Stimulated activated CD4-positive, alpha-beta T cell treated with anti-CD3 and anti-CD28 coated beads, TNF-alpha, amount 100 ng/mL, for 4 hours (primary cell): ENCODE measurements at places on chromosomes 7 and 10.

- DNase-seq = no peak
These were observed 1.8 kb downstream of the ARMC10 start for GRCh38 chr7:103076764-103077163.

DNA sequence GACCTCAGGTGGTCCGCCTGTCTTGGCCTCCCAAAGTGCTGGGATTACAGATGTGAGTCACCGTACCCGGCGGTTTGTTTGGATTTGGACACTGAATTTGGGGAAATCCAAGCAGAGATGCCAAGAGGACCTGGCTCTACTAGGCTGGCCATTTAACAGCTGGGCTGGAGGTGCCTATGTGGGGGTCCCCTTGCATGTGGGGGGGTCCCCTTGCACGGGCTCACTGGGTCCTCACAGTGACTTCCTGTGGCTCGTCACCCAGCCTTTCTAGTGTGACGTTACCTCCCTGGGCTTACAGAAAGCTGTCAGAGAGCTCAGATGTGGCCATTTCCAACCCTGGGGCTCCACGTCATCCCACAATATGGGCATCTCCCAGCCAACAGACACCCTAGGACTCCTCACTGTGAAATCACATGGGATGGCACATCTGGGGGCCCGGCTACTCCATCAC is 49.3 kb upstream of the GNA12 start:
- DNase-seq = no peak

- DNase-seq = no peak
These were observed 115.2 kb downstream of the LHPP start for GRCh38 chr10:124576526-124577420.

- DNase-seq = no peak
These were observed 46.5 kb downstream of the COL17A1 start for GRCh38 chr10:104038958-104039752.

DNA sequence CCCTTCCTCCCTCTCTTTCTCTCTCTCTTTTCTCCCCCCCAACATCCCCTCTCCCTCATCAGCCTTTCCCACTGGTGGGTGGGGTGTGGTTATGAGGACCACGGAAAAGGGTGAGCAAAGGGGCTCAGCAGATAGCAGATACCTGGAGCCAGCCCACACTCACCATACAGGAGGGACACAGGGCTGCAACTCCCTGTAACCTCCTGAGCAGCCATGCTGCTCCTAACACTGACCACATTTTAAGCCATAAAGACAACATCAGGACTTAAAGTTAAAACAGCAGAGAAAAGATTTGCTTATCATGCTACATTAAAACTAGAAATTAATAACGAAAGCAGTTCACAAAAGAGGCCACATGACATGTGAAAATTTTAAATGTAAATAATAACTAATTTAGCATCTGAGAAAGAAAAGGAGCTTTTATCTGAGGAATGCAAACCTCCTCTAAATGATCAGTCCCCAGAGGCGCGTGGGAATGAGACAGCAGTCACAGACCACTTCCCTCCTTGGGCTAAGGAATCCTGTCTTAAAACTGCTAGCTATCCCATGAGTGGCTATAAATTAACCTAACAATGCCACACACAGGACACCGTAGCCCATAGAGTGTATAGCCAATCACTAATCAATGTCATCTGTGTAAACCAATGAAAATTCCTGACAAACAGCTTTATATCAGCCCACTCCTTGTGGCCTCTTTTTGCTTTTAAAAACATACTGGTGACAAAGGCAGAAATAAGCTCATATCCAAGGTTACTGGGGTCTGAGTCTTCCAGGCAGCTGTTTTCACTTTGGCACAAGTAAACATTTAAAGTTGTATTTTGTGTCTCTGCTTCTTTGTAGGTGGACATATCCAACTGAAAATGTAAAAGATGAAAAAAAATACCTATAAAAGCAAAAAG is 33.3 kb downstream of the PKD1L1 start:
- DNase-seq = no peak

GRCh38 chr10:69232736-69233480 is 12.8 kb downstream of the HKDC1 start:
- DNase-seq = no peak

- DNase-seq = no peak
These were observed 247.0 kb downstream of the PRKG1 start for GRCh38 chr10:51321300-51321699.

GRCh38 chr10:101450277-101451080 is 96.5 kb downstream of the BTRC start:
- no peak for DNase-seq

- DNase-seq = no peak
These were observed 160.6 kb downstream of the MAGI2 start for GRCh38 chr7:79292834-79293233.

- no peak for DNase-seq
These were observed 413.8 kb downstream of the KCNMA1 start for GRCh38 chr10:77223526-77224460.

DNA sequence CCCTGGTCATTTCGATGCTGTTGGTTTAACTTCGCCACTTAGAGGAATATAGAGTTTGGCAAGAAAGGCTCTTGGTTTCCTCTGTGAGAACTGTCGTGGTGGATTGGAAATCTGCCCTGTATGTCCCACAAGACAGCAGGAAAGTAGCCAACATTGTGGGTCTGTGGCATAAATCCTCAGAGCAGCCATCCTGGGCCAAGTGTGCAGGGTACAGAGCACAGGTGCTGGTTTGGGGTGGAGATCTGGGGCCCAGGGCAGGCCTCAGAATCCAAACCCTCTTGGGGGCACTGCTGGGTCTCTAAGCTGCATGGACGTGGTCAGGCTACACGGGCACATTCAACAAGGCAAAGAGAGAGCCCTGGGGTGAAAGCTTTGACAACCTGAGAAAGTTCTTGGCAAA is 39.2 kb upstream of the TMEM273 start:
- DNase-seq = no peak

GRCh38 chr7:45955286-45955685 is 34.2 kb upstream of the IGFBP3 start:
- DNase-seq = no peak

DNA sequence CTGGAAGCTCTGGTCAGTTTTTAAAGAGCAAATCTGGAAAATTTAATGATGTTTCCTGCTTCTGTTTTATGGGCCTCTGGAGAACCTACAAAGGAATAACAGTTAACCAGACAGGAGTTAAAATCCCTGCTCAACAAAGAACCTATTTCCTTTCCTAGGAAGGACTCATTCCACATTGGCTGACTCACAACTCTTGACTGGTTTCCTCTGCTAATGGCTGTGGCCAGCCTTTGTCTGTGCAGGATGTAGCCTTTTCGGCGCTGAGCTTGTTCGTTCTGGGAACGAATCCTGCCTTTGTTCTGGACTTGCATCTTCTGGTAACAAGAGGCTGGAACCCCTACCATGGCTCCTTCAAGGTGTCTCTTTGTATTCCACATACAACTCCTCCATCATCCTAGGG is 112.8 kb upstream of the PDCD4 start:
- DNase-seq = no peak

DNA sequence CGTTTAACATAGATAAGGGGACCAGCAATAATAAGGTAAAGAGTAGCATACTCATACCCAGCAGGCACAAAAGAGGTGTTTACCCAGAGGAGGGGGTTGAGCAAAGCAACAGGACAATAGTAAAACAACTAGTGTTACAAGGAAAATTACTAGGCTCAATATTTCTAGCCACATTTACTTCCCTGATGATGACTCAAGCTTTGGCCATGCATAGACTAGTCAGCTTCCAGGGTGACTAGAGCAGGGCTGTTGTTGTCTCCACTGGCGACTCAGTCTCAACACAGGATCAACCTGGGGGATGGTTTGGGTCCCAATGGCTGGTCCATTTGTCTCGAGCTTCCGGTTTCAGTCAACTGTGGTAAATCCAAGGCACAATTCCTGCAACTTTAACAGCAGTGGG is 217.7 kb upstream of the KCND2 start:
- DNase-seq = no peak

DNA sequence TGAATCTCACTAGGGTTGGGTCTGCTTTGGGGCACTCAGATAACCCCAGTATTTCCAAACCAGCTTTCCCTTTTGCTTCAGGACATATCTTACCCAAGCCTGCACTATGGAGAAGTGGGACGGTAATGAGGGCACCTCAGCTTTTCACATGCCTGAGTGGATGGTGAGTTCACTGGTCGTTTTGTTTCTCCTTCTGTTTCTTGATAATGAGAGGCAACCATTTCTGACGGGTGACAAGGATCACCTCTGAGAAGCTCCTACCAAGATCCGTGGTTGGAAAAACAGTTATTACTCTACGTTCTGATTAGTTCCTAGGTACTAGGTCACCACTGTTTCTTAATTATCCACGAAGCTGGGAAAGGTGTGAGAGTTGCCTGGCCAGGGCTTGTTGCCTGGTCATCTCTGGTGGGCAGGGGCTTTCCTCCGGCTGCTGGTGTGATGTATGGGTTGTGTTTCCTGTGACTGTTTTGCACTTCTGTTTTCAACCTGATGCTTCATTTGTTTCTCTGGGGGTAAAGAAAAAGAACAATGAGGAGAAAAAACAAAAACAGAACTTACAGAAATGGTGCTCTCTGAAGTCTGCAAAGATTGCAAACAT is 65.7 kb upstream of the STRIP2 start:
- no peak for DNase-seq

DNA sequence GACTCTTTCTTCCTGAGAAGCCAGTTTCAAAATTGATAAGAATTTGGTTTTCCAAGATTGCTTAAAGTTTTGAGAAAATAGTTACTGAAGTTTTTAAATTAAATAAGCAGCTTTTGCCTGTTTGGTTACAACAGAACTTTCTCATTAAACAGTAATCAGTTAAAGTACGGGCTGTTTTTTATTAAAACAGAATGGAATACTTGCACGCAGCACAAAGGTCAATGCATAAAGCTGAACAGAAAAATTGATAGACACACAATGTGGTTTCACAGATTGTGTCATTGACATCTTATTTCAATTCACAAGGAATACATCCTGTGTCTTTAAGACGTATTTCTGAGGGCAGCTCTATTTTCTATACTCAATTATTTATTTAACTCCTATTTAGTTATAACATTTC is 192.2 kb downstream of the PRKG1 start:
- no peak for DNase-seq

DNA sequence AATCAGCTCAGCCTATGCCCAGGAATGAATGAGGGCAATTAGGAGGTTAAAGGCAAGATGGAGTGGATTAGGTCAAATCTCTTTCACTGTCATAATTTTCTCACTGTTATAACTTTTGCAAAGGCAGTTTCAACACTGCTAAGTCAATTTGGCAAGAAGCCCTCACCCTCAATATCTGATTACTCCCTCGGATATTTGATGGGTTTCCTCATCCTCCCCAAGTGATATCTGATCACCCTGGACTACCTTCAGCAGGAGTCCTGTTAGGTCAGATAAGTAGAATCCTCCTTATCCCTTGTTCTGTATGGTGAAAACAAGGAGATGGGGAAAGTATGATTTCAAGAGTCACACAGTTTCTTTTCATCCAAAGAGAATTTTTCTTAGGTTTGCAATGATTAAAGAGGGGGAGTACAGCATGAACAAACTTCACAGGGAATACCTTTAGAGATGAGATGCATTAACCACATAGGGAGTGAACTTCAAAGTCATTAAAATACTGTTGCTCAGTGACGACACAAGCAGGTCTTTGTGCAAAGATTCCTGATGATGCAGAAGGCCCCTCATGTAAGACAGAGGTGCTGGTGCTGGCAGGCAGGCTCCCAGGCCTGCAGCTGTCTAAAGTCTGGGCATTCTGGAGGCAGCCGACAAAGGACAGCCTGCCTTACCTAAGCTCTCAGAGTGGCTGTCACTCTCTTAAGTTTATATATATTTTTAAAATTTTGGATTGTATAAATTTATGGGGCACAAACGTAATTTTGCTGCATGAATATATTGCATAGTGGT is 75.4 kb upstream of the POM121L12 start:
- DNase-seq = no peak

- peak; percentile 16 for DNase-seq
These were observed 256.4 kb downstream of the CAMK1D start for GRCh38 chr10:12605580-12606405.

GRCh38 chr10:14063531-14064285 is 267.0 kb downstream of the FRMD4A start:
- no peak for DNase-seq

DNA sequence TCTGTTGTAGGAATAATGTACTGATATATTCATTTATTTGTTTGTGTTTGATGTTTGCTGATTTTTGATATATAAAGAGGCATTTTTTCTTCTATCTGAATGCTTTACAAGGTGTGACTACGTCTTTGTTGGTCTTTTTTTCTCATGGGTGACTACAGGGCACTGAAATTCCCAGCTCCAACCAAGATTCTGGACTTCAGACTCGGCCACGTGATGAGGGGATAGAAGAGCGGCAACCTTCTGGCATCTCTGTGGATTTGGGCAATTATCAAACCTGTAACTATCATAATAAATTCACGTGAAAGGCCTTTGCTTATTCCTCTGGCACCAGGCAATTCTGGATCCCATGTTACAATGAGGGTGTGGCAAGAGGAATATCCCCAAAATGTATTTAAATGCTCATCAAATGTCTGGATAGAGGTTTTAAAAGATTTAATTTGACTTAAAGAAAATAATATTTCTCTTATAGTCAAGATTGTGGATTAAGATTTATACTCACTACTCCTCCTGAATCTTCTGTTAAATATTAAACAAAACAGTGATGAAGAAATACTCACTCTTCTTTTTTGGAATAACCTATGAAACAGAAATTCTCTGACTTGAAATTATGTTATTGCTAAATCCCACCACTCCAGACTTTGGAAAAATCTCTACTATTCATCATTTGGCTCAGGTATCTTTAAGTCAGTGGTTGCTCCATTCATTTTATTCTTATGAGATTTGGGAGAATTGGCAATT is 276.3 kb downstream of the GPR37 start:
- no peak for DNase-seq

DNA sequence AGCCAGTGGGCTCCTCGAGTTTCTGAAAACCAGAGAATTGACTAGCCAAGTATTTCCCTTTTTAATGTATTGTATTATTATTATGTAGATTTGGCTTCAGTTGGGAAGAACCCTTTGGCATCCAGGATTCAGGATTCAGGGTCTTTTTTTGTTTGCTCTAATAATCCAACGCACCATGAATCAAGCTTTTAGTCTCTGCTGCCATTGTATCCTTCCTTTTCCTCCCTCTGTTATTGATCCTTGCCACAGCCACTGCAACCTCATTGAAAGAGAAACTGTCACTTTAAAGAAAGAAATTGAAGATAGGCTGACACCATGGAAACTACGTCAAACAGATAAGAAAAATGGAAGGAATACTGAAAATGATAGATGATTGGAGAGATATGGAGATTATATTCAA is 150.0 kb downstream of the CHRM2 start:
- DNase-seq = no peak

- DNase-seq = no peak
These were observed 642.0 kb upstream of the PFKP start for GRCh38 chr10:2425320-2425719.

GRCh38 chr7:336810-337566 is 47.0 kb downstream of the FOXL3 start:
- DNase-seq = no peak

DNA sequence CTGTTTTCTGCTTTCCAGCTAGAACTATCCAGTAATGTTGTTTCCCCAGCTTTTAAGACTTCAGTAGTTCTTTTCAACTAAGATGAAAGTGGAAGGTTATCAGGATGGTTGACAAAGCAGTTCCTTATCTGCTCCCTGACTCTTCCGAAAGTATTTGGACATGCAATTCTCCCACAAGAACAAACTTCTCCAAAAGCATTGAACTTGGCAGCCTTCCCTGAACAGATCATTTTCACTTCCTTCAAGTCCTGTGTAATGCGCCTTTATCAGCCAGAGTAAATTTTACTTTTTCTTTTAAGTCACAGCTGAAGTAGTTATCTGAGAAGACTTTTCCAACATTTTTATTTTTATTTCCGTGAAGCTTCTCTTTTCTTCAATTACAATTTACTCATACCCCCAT is 39.7 kb downstream of the CDC14C start:
- no peak for DNase-seq

- peak; percentile 0 for DNase-seq
These were observed 98.9 kb downstream of the KMT2C start for GRCh38 chr7:152336754-152337368.
